Left lobe of liver (tissue), 2 donors: ENCODE measurements at places on chromosomes 7 and 10. TPM values are rescaled to one million over a fixed set of nuclear protein-coding genes. Genes with fewer than 3 reads are reported as not detected.

GRCh38 chr7:141631525-141631924 is 70.4 kb downstream of the DENND11 start:
- DNase-seq = no peak

GRCh38 chr10:15452545-15452944 is 81.5 kb upstream of the FAM171A1 start:
- no peak for DNase-seq

DNA sequence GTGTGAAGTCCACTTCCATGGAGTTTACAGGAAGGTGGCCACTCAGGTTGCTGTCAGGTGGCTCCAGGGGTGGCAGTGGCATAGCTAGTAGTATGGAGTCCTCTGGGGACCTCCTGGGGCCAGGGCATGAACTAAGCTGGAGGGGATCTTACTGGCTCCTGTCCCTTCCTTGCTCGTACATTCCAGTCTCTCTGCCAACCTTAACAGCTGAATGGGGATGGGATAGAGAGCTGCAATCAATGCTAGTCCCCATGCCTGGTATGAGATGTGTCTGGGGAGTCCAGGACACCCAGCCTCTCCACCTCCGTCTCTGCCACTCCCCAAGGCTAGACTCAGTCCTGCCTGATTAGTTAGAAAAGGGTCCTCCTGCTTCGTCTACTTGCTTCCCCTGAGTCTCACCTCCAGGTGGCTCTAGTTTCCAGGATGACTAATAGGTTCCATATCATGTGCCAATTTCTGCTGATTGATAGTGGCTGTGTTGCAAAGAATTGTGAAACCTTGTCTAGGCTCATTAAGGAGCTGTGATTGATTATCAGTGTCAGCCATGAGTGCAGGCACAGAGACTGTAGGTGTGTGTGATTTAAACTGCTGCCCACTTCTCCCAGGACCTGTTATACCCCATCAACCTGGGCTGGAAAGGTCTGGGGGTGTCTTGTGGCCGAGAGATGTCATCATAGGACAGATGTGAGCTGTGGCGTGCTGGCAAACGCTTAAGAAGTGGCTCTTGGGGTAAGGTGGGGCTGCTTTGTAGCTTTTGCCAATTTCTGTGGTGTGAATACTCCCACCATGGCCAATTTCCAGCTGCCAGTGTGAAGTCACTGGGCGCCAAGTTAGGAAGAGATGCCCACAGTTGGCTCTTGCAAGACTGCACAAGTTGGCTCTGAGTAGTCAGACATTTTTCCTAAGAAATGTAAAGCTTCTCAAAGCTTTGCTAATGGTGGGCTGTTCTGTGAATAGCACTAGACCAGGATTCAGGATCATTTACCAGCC is 59.8 kb downstream of the COL13A1 start:
- DNase-seq = no peak

DNA sequence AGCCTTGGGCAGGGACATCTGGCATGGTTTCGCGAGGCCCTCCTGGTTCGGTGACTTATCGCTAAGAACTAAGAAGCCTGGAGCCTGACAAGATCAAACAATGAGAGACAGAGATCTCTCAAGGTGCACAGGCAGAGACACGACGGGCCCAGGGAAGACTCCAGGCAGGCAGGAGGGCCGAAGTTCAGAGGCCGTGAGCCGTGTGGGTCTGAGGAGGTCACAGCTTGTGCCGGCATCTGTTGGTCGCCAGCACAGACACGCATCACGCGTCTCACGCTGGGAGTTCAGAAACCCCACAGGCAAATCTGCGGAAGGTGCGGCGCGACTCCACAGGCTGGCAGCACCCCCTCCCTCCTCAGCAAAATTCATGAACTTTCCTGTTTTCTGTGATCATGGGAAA is 314.0 kb downstream of the DNAJB6 start:
- DNase-seq = no peak

DNA sequence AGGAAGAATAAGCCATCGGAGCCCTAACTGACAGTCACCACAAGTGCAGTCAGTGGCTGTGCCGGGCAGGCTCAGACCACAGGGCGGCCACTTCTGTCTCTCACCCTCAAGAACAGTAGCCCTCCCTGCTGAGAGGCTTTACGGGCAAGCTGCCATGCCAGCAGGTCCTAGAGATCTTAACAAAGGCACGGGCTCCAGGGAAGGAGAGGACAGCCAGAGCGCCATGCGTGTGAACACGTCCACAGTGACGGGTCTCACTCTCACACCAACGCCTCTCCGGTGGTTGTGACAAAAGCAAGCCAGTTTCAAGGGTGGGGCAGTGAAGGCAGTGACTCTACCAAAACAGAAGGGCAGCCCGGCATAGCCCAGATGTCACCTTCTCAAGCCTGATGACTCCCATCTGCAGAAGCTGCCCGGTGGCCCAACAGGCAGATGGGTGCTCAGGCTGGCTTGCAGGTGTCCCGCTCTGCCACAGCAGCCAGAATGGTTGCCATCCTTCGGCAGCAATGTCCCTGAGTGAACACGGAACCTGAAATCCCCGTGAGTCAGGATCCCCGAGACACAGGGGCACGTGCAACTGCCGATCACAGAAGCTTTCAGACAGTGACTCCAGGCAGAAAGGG is 102.0 kb downstream of the FAM53B start:
- DNase-seq = no peak

GRCh38 chr10:70555371-70555770 is 47.2 kb downstream of the PRF1 start:
- DNase-seq = no peak

DNA sequence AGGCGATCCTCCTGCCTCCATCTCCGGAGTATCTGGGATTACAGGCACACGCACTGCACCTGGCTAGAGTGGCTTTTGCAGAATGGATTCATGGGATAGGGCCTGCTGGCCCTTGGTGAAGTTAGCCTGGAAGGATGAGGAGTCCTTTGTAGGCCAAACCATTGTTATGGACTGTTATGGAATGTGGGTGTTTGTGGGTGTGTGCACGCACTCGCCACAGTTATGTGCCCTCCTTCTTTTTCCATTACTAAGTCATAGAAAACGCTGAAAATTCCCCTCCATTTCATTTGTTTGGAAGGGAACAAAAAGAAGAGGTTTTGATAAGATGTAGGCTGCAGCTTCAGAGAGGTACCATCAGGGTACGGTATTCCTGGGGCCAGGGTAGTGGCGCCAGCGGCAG is 15.0 kb downstream of the ZNF862 start:
- DNase-seq = no peak

DNA sequence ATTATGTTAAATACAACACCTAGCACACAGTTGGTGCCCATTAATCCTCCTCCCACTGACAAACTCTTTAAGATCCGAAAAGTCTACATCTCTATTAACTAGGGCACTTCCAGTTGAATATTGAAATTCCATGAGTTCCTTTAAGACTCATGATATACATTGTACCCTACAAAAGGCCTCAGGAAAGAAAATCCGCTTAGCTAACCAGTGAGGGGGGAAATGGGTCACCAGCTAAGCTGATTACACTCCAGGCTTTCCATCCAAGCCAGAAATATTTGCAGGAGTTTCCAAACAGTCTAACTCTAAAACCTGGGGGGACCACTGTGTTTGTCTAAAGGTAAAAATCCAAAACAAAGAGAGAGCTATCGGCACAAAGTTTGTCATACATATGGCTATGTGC is 1.3 kb upstream of the LRIT2 start:
- no peak for DNase-seq

GRCh38 chr10:104021246-104021645 is 54.3 kb downstream of the SLK start:
- DNase-seq = no peak

SLC26A5 gene
- 0.33 TPM for total RNA-seq

ACHE gene
- total RNA-seq = 0.48 TPM

KIN gene
- total RNA-seq = 2.6 TPM

ZNF487 gene
- 1.8 TPM for total RNA-seq
